ENCODE measurements at places on chromosomes 4 and X.
A peak's percentile ranks its signal among the peaks of the same experiment; 100 is the strongest.

GRCh38 chrX:10441464-10441863 is 178.9 kb downstream of the MID1 start:
- DNase-seq: no peak

- no peak for DNase-seq
Observed at GRCh38 chr4:173685831-173686210, 155.8 kb upstream of the HAND2 start.

GRCh38 chr4:56134266-56134665 is 185.5 kb downstream of the CEP135 start:
- DNase-seq: no peak

GRCh38 chr4:105666693-105667092 is 41.8 kb downstream of the INTS12 start:
- no peak for DNase-seq

DNA sequence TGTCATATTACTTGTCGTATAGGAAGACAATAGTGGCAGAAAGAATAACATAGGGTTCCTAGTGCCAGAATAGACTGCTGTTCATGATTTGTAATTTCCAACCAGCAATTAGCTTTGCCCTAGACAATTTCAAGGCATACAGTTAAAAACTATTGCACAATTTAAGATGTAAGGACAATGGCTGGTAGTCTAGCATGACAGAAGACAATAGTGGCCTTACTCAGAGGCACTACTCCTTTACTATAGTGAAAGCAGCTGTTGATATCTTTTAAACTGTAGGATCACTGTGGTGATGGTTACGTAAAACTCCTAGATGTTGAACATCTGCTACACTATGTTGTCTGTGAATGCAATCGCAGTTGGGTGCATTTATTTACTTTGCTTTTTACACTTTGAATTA is 234.5 kb downstream of the RBMX2 start:
- DNase-seq: no peak

- DNase-seq: no peak
Observed at GRCh38 chr4:156594624-156595023, 377.0 kb downstream of the PDGFC start.

DNA sequence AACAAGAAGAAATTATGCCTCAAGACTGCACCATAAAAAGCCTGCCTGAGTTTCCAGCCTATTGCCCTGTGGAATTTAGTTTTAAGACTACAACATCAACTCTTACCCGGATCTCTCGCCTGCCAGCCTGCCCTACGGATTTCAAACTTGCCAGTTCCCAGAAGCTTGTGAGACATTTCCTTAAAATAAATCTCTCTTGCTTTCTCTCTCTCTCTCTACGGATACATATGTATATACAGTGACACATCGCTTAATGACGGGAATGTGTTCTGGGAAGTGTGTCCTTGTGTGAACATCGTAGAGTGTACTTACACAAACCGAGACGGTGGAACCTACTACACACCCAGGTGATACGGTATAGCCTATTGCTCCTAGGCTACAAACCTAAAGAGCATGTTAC is 79.5 kb downstream of the CLNK start:
- DNase-seq: no peak

DNA sequence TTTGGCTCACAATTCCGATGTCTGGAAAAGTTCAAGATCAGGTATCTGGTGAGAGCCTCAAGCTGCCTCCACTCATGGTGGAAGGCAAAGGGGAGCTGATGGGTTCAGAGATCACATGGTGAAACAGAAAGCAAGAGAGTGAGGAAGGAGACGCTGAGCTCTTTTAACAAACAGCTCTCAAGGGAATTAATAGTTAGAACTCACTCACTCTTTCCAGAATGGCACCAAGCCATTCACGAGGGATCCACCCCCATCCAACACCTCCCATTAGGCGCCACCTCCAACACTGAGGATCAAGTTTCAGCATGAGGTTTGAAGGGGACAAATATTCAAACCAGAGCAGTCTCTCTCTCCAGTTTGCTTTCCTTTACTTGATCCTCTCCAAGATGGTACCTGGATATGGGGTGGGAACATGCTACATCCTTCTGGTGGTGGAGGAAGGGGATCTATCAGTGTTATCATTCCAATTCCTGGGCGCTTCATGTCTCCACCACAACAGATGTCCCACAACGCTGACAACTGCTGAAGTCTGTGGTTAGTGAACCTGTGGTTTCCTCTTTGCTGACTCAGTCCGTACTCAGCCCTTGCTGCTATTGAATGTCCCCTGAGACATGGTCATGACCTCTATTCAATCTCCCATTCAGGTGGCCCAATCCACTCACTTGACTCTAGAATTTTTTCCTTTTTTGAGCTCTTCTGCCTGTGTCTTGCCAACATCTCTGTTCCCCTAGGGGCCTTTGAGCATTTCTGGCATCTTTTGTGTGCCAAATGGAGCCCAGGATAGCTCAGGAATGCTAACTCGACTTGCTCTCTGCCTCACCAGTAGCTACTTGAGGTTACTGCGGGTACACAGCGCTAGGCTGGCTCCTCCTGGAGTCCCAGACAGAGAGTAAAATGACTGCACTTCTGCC is 395.2 kb downstream of the MID1IP1 start:
- DNase-seq: peak; percentile 81

DNA sequence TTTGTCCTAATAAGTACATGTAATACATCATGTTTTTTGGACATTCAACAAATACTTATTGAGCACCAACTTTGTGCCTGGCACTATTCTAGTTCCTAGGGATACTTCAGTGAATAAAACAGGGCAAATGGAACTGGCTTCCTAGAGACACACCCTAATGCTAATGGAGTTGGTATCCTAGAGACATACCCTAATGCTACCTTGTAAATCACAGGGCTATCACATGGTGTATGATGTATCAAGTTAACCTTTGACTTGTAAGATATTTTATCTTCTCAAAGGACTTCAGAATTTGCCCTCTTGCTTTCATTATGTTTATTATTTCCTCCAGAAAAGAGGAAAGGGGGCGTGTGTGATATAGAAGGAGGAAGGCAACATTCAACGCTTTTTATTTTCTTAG is 10.1 kb downstream of the GK start:
- no peak for DNase-seq

DNA sequence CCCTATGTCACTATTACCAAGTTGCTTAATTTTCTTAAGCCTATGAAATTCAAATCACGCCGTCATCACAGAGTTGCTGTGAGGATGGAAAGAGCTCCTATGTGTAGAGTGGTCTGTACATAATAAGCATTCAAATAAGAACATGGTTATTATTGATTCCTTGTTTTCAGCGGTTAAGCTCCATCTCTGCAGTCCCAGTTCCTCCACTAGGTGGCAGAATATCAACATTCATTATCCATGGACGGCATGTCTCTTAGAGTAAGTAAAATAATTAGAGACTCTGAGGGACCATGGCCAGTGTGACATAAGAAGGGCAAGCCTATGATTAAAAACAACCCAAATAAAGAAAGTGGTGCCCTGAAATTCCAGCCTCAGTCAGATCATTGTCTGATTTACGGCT is 132.5 kb upstream of the NHS start:
- peak; percentile 42 for DNase-seq

- peak; percentile 29 for DNase-seq
Observed at GRCh38 chr4:17027495-17027894, 129.1 kb upstream of the LDB2 start.

DNA sequence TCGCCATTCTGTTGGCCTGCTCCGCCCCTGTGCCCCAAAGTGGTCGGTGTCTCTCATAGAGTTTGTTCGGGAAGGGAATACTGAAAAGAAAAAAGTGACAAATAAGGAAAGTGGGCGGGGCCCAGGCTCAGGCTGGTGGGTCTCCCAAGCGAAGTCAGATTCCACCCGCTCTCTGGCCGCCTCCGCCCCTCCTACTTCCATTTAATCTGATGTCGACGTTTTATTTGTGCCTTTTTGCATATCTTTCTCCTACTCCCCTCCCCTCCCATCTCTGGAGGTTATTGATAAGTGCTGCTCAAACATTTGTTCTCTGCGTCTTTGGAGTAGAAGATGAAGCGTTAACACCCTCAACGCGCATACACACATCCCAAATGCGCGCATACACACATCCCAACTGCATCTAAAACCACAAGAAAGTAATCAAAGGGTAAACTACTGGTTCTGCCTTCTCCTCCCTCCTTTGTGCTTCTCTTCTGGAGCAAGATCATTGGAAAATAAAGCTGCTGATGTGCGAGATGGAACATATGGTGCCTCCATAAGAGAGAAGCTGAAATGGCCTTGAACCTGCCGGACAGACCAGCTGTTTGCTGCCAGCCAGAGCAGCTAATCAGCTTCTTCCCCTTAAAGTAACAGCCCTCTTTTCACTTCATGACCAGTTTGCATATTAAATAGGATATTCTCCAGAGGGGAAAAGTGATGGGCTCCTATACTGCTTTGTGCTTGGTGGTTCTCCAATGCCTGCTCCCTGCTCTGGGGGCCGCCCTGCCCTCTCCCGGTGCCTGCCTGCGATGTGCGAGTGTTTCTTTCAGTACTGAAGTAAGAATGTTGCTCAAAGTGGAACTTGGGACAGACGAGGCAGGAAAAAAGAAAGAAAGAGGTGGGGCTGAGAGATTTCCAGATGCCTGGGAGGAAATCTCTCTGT is 3.1 kb downstream of the MAMLD1 start:
- peak; percentile 18 for DNase-seq

- no peak for DNase-seq
Observed at GRCh38 chrX:47174846-47175587, 18.6 kb upstream of the UBA1 start.

DNA sequence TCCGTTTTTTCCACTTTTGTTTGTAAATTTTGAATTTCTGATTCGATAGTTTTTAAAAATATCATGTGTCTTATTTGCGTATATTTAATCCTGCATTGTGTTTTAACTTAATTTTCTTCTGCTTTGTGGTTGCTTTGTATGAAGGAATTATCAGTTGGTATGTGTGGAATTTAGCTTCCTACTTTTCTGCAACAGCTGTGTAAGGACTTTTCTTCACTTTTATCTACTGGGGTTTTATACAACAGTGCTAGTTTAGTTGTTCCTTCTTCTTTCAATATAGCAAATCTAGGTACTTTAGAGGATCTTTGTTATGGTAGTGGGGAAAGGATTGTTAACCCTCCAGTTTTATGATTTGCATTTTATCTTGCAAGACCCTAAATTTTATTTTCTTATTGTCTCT is 410.3 kb downstream of the CCSER1 start:
- no peak for DNase-seq

GRCh38 chr4:140076307-140076706 is 77.7 kb downstream of the MAML3 start:
- no peak for DNase-seq

- no peak for DNase-seq
Observed at GRCh38 chr4:128787509-128788311, 21.8 kb upstream of the JADE1 start.

DNA sequence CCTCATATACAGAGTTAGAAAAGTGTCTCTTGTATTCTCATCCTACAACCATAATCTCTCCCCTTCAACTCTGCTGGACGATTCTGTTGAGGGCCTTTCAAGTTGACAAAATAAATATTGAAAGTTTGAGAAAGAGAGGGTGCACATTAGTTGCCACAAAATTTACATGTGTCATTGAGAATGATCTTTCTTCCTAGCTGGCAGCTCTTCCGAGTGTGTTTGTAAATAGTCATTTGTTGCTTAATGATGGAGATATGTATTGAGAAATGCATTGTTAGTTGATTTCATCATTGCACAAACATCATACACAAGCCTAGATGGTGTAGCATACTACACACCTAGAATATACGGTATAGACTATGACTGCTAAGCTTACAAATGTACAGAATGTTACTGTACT is 632.8 kb upstream of the AMOT start:
- no peak for DNase-seq

DNA sequence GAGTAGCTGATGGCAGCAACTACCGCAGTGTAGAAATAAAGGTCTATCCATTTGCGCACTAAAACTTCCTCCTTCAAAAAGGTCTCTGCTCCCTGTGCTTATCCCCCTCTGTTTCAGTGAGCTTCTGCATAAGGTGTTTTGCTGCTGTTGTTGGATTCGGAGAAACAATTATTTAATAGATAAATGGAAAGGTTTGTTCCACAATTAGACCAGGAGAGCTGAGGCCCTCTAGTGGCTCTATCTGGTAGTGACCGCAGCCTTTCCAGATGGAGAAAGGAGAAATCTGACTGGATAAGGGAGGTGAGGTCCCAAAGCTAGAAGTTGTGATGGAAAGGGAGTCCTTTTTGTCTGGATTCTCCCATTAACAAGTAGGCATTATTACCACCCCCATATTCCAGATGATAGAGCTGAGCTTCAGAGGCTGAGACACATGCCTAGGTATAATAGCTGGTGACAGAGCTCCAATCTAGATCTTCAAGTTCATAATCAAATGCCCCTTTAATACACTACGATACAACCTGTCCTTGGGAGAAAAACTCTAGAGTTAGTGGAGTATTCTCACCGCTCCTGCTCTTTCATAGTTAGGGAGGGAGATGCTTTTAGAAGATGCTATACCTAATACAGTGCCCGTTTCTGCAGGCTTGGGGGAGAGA is 5.1 kb upstream of the GABRQ start:
- peak; percentile 36 for DNase-seq

GRCh38 chrX:123493857-123494256 is 239.0 kb downstream of the THOC2 start:
- no peak for DNase-seq

- no peak for DNase-seq
Observed at GRCh38 chr4:150237110-150237872, 159.0 kb downstream of the DCLK2 start.

GRCh38 chrX:30593440-30594200 is 16.1 kb upstream of the TASL start:
- peak; percentile 4 for DNase-seq

- DNase-seq: no peak
Observed at GRCh38 chr4:92246384-92246783, 57.4 kb upstream of the GRID2 start.

- DNase-seq: no peak
Observed at GRCh38 chr4:6608758-6609414, 31.6 kb upstream of the MRFAP1 start.

DNA sequence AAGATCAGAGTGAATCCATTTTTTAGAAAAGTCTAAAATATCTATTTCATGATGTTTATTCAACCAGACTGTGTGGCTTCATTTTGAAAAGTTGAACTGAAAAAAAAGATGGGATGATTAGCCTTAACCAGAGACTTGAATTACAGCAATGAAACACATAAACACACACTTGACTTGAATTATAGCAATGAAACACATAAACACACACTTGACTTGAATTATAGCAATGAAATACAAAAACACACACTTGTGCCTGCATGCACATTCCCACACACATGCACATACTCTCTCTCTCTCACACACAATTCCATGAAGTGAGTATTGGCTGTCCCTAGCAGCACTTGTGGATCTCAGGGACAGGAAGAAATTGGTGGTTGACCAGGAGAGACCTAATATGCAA is 286.8 kb downstream of the USP46 start:
- DNase-seq: no peak

GRCh38 chr4:112140536-112140935 is 4.7 kb upstream of the FAM241A start:
- DNase-seq: no peak

DNA sequence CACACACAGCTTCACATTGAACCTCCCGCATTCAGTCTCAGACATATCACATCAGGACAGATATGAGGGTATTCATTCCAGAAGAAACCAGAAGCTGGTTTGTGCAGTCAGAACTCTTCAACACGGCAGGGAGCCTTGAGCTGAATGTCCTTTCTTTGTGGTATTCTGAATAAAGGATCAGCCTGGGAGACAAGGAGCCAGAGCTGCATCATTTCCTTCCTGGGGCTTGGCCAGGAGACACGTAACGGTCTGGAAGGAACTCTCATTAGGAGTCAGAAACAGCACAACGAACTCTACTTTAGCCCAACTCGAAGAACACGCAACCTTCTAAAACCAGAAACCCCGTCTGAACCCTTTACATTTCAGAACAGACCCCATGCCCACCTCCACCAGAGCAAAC is 46.4 kb downstream of the KDR start:
- no peak for DNase-seq

GRCh38 chr4:1337376-1337831 is 9.6 kb upstream of the UVSSA start:
- DNase-seq: peak; percentile 47
